ENCODE measurements at places on chromosomes 6 and 20. TPM values are rescaled to one million over a fixed set of nuclear protein-coding genes. Genes with fewer than 3 reads are reported as not detected.

BTNL2 gene
- not detected for total RNA-seq

DNA sequence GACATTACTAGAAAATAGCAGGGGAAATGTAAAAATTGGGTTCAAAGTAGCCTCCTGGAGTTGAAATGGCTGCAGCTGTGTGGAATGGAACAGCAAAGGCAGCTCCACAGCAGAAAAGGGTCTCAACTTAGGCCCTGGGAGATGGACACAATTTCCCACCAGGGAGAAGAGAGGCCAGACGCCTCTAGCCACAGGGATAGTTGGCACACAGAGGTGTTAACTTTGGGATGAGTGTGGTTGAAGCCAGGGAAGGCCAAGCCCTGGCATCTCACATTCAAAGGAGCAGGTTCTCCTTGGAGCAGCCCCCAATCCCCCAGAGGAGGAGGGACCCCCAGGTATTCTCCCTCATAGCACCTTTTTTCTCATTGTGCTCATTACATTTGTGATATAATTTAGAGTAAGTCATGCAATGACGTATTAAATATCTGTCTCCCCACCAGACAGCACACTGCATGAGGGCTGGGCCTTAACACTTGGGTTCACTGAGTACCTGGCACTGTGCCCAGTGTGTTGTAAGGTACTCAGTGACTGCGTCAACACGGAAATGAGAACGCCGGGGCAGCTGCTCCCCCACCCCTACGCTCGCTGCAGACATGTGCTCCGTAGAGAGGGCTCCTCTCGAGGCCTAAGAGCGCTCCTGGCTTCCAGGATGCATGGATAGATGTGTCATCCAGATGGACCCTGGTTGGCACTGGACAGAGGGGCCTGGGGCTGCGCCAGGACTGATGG, 76.0 kb upstream of the CD93 start:
- DNase-seq, result no peak

DDX43 gene
- total RNA-seq, result not detected

- DNase-seq, result no peak
These were observed 364.2 kb downstream of the TFAP2B start for GRCh38 chr6:51182827-51183226.

DNA sequence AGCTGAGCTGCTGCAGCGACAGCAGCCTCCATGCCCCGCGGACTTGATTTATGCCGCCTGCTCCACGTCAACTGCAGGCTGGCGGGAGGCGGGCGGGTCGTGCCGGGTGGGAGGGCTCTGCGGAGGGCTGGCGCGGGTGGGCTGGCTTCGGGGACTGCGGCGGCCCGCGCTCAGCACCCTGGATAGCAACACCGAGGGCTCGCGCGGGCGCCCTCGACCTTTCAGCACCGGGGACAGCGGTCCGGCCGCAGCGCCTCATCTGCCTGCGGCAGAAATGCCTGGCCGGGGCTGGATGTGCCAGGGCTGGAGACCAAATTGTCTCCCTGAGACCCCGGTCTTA, 792 bp downstream of the SNAP25 start:
- DNase-seq, result peak; percentile 54

DNA sequence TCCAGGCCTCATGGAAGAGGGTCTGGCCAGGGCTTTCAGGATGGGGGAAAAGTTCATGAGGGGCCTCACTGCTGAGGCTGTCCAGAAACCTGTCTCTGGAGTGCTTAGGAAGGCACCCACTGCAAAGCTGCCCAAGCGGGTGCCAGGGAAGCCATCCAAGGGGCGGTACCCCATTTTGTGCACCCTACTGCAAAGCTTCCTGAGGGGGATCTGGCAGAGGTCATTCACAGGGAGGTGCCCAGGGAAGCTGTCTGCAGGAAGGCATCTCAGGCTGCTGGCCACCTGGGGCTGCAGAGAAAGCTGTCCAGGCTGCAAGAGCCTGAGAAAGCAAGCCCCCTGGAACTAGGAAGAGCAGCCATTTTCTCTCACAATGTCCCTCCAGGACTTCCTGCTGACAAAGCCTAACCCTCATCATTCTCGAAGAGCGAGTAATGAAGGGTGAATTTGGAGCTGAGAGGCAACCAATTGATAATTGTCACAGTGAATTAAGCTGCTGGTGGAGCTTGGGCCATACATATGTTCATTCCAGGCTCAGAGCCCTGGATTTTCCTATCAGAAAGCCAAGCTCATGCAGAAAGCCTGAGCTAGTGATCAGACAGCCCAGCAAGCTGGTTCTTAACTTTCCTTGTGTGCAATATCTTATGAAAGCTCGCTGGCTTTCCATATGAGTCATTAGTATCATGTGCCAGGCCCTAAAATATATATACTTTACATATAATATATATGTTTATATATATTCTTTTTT, 62.2 kb upstream of the SLC22A16 start:
- no peak for DNase-seq

- no peak for DNase-seq
These were observed 753.4 kb downstream of the QKI start for GRCh38 chr6:164167873-164168405.

Measured in A172 (cell line).